ENCODE measurements at places on chromosomes 4 and X.

- DNase-seq = peak; percentile 30
Observed at GRCh38 chrX:46796574-46797191, 37.8 kb upstream of the SLC9A7 start.

GRCh38 chr4:110617646-110618580 is 5.0 kb downstream of the PITX2 start:
- no peak for DNase-seq

GRCh38 chrX:36897690-36898089 is 110.5 kb upstream of the FAM47C start:
- DNase-seq = no peak

DNA sequence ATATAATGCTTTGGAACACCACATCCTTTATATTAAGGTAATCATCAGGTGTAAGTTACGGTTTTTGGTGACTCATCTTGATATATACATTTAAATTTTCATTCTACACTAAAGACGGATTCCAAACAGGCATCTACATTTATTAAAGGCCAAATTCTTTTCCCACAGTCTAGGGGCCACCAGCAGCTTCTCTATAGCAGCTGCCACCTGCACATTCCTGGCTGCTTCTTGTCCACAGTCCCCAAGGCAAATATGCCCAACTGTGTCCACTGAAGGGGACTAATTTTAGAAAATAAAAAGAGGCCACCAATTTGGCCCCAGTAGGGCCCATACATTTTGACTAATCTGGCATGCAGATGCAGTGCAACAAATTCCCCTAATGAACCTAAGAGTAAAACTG is 96.6 kb downstream of the EFHC2 start:
- no peak for DNase-seq

- DNase-seq = no peak
Observed at GRCh38 chr4:173909294-173909693, 374.2 kb downstream of the FBXO8 start.

DNA sequence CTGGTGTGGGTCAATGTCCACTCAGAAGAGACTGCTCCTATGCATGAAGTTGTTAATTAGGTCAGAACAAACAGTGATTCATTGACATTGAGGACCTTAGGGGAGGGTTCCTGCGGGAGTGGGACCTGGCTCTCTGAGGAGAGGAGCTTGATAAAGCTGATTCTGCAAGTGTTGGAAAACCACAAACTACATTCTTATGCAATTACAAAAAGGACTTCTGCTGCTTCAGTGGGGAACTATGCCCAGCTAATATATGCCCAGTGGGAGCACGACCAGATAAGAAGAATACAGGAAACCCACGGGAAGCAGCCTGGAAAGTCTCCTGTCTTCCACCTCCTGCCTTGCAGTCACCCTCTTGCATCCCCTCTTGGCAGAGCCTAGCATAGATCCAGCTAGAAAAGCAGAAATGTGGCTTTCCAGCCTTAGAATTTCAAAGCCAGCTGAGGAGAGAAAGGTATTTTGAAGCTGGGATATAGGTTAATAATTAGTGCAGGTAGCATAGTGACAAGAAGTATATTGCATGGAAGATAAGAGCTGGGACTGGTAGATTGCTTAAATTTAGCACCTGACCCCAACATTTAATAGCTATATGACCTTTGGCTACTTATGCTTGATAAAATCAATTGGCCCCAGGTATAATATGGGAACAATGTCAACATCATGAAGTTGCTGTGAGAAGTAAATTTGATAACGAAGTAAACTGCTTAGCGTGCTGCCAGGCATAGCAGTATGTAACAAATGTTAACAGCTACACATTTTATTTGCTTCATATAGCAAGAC is 34.9 kb upstream of the UGT8 start:
- no peak for DNase-seq

DNA sequence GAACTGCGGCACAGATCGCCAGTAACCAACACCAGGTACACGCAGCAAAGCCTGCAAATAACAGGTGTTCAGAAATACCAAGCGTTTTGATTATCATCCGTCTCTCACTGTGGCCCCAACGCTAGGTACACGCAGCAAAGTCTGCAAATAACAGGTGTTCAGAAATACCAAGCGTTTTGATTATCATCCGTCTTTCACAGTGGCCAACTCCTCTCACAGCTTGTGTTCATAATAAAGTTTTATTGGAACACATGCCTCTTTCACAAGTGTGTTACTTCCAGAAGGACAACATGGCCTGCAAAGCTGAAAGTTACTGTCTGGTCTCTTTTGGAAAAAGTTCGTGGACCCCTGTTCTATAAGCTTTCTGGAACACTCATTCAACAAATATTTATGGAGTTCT is 153.1 kb downstream of the AFAP1 start:
- DNase-seq = no peak

GRCh38 chr4:26028793-26029567 is 115.0 kb downstream of the SMIM20 start:
- peak; percentile 20 for DNase-seq

- DNase-seq = no peak
Observed at GRCh38 chr4:38800961-38801450, 3.6 kb downstream of the TLR1 start.

GRCh38 chr4:53378171-53378482 is 686 bp downstream of the FIP1L1 start:
- DNase-seq = no peak

DNA sequence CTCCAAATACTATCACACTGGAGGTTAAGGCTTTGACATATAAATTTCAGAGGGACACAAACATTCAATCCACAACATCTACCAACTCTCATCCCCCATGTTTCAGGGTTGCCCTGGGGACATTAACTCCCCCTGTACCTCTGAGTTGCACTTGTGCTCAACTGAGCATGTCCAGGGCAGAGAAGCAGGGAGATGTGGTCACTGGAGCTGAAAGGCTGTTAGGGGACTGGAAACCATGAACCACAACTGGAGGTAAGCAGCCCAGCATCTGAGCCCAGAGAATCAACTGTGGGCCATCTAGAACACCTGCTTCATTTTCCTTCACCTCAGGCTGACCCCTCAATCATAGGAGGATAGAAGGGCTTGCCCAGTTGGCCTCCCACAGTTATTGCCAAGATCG is 641.1 kb downstream of the MID1IP1 start:
- DNase-seq = no peak

- DNase-seq = no peak
Observed at GRCh38 chrX:34437586-34437985, 219.5 kb downstream of the TMEM47 start.

DNA sequence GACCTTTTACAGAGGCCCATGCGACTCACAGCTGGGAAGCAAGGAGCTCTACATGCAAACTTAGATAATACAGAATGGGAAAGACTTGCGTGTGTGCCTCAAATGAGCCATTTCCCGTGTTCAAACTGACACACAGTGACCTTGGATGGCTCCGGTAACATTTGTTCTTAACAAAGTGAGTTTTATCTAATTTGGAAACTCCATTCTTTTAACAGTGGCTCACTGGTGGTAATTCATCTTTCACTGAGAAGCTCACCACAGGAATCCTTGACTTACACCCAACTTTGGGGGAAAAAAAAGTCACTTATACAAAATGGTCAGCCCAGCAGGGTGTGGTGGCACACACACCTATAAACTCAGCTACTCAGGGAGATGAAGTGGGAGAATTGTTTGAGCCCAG is 190.6 kb downstream of the LDB2 start:
- DNase-seq = no peak

DNA sequence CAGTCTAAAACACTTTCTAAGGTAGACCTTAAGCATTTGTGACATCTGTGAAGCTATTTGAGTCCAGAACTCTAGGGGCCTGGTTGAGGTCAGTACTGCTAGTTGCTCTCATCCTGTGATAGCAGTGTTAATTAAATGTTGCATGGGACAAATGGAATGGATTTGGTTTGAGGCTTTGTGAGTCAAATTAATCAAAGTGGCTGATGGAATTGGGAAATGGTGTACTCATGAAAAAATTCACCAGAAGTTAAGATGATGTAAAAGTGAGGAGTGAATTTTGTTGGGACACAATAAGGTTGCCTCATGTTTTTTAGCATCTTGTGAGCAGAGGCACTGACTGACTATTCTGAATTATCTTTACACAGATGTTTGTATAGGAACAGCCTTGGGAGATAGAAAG is 99.2 kb upstream of the ARSJ start:
- no peak for DNase-seq

DNA sequence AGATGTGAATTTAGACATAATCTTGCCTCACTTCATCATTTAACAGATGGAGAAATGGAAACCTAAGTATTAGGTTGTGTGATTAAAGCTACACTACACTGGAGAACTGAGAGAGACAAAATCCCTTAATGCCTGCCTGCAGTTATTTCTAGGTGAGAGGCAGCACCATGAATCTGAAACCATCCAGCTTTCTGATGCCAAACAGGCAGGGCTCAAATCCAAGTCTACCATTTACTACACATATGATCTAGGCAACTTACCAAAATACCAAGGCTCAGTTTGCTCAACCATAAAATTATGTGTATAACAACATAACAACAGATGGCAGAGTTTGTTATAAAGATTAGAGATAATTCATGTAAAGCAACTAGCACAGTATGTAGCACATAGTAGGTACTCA is 38.7 kb downstream of the GABRA4 start:
- DNase-seq = no peak

GRCh38 chr4:56959100-56959499 is 18.3 kb downstream of the NOA1 start:
- no peak for DNase-seq

GRCh38 chrX:153825042-153825441 is 5.3 kb downstream of the PDZD4 start:
- DNase-seq = no peak

GRCh38 chr4:128305942-128306341 is 18.3 kb upstream of the PGRMC2 start:
- DNase-seq = no peak

GRCh38 chr4:93373893-93374860 is 454.4 kb upstream of the ATOH1 start:
- no peak for DNase-seq

- DNase-seq = peak; percentile 9
Observed at GRCh38 chr4:145956288-145956890, 17.8 kb upstream of the ZNF827 start.

DNA sequence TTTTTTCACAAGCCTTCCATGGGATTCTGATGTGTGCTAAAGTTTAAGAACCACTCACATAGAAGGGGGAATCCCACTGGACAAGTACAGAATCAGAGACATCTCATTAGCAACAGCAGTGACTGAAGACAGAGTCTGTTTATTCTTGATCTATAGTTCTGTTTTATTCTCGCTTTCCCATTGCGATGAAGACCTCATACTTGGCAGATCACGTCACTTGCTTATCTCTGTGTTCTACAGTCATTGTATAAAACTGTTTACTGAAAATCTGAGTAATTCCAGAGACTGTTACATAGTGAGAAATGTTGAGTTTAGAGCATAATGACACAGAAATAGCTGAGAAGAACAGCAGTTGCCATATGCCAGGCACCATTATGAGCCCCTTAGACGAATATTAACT is 185.5 kb downstream of the PTTG2 start:
- DNase-seq = no peak

- no peak for DNase-seq
Observed at GRCh38 chr4:23779839-23780238, 110.0 kb downstream of the PPARGC1A start.

DNA sequence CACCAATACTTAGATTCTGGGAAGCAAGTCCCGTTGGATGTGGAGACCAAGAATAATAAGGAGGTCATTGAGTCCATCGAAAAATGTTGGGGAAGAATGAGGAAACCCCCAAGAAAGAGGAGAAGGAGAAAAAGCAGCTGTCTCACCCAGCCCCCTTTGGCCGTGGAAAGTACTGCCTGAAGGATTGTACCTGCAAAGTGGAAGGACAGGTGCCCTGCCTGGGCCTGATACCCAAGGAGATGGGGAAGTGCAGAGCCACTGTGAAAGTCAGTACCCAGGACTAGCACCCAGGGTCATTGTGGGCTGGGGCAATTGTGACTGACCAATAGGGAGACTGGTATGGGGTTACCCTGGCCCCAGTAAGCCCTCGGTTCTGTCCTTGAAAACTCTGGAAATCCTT is 13.8 kb upstream of the CFAP299 start:
- DNase-seq = no peak

GRCh38 chrX:153338836-153339235 is 4.9 kb downstream of the ZNF275 start:
- DNase-seq = no peak

GRCh38 chrX:69256291-69256565 is 91.0 kb upstream of the PJA1 start:
- no peak for DNase-seq

- no peak for DNase-seq
Observed at GRCh38 chr4:169803413-169803812, 45.7 kb upstream of the HPF1 start.

- DNase-seq = no peak
Observed at GRCh38 chr4:120399826-120400225, 333.2 kb upstream of the MAD2L1 start.

- DNase-seq = no peak
Observed at GRCh38 chrX:109839694-109840567, 106.9 kb upstream of the ACSL4 start.

DNA sequence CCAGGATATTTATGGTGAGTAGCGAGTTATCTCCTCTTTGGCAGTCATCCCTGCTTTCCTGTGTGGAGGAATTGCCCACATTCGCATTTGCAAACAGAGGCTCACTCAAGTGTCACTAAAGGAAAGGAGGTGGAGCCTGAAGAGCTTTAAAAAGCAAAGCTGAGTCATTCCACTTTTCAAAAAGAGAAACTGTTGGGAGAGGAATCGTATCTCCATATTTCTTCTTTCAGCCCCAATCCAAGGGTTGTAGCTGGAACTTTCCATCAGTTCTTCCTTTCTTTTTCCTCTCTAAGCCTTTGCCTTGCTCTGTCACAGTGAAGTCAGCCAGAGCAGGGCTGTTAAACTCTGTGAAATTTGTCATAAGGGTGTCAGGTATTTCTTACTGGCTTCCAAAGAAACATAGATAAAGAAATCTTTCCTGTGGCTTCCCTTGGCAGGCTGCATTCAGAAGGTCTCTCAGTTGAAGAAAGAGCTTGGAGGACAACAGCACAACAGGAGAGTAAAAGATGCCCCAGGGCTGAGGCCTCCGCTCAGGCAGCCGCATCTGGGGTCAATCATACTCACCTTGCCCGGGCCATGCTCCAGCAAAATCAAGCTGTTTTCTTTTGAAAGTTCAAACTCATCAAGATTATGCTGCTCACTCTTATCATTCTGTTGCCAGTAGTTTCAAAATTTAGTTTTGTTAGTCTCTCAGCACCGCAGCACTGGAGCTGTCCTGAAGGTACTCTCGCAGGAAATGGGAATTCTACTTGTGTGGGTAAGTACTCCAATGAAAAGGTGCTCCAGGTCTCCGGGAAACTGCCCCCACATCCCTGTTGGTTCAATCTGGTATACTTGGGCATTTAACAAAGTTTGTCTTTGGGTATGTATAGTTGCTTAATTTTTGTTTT is at the start of gene EGF:
Gene EGF, plus strand, starts transcription at position 178 of the 890 bp plus-strand sequence. Its CDS starts 453 bp downstream, at position 631.
- no peak for DNase-seq

GRCh38 chr4:99462875-99463464 is 27.8 kb upstream of the ADH7 start:
- peak; percentile 63 for DNase-seq

Data from putamen (tissue), 1 donor.